G401 (cell line): ENCODE measurements at places on chromosomes 2 and 18. TPM values are rescaled to one million over a fixed set of nuclear protein-coding genes. Genes with fewer than 3 reads are reported as not detected.

ASPRV1 gene
- 0.55 and 1.3 TPM in 2 replicates for total RNA-seq

POTEE gene
- total RNA-seq = 0.14 TPM in 1 of 2 replicates, not detected in the other

KCNIP3 gene
- total RNA-seq = 0.43 TPM in 1 of 2 replicates, not detected in the other

FSIP2 gene
- not detected in 2 replicates for total RNA-seq

CYS1 gene
- total RNA-seq = 11.2 and 14.1 TPM in 2 replicates

FOXD4L1 gene
- total RNA-seq = not detected in 2 replicates

CABLES1 gene
- 8.9 and 11.8 TPM in 2 replicates for total RNA-seq

DSC2 gene
- total RNA-seq = not detected in 2 replicates

LINC00305 gene
- total RNA-seq = not detected in 2 replicates
